ENCODE measurements at places on chromosomes 2 and 18.

- DNase-seq, result no peak
These were observed 278.3 kb downstream of the MYCN start for GRCh38 chr2:16218625-16219024.

GRCh38 chr2:97742381-97742847 is 29.0 kb downstream of the ZAP70 start:
- DNase-seq, result no peak

- DNase-seq, result no peak
These were observed 91.1 kb downstream of the EML6 start for GRCh38 chr2:54814389-54815147.

GRCh38 chr2:25976983-25977741 is 5.1 kb downstream of the KIF3C start:
- DNase-seq, result no peak

DNA sequence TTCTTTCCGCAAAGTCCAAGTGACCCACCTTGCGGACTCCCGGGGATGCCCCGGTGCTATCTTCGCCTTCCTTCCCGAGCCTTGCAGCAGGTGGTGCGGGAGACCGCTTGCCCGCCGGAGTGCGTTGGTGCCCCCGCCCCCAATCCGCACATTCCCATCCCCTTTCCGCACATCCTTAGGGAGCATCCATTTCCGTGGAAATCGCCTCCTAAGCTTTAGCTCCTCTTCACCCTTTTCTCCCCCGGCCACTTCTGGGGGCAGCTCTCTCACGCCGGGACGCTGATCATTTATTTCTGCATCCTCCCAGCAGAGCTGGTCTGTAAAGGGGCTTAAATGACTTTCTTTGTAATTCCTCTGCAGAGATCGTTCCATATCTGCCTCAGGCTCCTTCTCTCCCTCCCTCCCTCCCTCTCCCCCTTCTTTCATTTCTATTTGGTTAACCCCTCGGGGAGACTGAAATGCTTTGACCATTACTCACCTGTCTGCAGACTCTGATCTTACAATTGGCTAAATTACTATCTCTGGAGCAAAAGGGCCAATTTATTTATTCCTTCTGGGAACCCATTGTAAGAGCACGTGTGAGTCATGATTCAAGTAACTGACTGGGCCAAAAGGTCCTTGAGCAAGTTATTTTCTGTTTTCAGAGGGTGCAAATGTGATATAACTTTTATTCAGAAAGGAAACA is 1.3 kb upstream of the LYPD1 start:
- peak; percentile 85 for DNase-seq

DNA sequence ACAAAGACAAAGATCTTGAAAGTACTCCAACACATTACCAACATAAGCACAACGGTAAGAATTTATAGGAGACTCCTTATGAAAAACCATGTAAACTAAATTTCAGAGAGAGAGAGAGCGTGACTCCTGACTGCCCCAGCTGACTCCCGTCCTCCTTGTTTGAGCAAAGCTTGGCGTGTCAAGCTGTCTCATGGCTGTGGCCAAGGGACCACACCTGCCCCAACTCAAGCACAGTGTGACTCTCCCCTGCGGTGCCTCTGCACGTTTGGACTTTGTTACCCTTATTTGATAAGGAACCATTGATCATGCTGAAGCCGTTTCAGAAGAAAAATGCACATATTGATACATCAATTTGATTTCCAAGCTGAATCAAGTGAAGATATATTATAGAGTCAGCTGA is 124.8 kb downstream of the COL6A3 start:
- DNase-seq, result no peak

- DNase-seq, result no peak
These were observed 6.9 kb downstream of the APOB start for GRCh38 chr2:21036708-21037670.

GRCh38 chr2:59301466-59302402 is 1060.6 kb upstream of the FANCL start:
- peak; percentile 75 for DNase-seq

DNA sequence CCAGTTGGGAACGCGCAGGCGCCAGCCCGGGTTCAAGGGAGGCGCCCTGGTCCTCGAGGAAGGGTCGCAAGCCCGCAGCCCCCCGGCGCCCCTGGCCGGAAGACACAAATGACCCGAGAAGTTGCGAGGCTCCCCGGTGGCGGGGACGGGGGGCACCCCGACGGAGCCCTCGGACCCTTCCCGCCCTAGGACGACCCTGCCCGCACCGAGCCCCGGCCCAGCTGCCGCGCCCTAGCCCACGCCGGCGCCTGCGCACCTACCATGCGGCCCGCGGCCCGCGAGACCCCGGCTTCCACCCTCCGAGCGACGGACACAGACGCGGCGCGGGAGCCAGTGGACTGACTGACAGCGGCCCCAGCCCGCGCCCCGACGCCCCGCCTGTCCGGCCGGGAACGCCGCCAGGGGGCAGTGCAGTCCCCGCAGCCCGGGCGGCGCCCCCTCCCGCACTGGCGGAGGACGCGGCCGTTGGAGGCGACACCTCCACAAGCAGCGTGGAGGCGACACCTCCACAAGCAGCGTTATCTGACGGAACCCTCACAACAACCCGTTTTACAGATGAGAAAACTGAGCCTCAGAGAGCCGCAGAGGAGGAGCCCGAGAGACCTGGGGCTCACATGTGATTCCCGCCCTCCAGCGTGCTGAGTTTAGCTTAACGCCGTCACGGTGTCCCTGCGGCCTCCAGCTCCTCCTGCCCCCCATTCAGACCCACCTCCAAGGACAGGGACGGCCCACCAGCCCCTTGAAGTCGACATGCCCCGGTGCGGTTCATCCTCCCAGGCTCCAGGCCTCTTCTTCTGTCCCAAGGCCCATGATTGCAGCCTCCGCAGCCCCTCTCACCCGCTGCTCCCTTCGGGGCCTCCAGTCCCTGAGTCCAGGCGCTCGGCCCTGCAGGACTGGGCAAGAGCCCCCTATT is at the start of gene NMUR1:
TSS of gene NMUR1 (minus strand) at position 347 of the 913 bp plus-strand sequence. CDS start at position 263, 84 bp downstream.
- DNase-seq, result no peak

- no peak for DNase-seq
These were observed 161.4 kb downstream of the FMNL2 start for GRCh38 chr2:152496371-152496770.
